ENCODE measurements at places on chromosomes 11 and 22. TPM values are rescaled to one million over a fixed set of nuclear protein-coding genes. Genes with fewer than 3 reads are reported as not detected.
A peak's percentile ranks its signal among the peaks of the same experiment; 100 is the strongest.

DNA sequence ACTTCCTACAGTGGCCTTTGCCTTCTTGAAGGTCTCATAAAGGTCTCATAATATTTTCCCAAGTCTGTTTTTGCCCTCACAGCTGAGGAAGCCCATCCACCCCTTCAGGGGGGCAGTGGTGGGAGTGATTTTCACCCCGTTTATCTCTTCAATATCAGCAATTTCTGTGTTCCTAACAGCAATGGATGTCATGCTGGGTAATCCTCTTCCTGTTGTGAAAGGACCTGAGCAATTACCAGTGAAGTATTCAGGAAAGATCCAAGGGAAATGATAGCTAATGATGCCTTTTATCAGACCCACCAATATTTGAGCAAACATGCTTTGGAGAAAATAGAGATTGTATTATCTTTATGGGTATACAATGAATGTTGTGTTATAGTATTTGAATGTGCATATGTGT is 226.9 kb downstream of the INSC start:
- no peak overlapping the region for H3K4me3 ChIP-seq
- no peaks in the 10 kb centered on the region for H3K36me3 ChIP-seq
- H3K4me1 ChIP-seq, result no peaks in the 10 kb centered on the region
- no peak overlapping the region for H3K27ac ChIP-seq
- no peaks in the 10 kb centered on the region for H3K27me3 ChIP-seq
- DNase-seq, result no peak

GRCh38 chr11:2272228-2272945 is 2.0 kb upstream of the ASCL2 start:
- DNase-seq, result no peak
- no peak overlapping the region for H3K27ac ChIP-seq
- no peaks in the 10 kb centered on the region for H3K36me3 ChIP-seq
- no peak overlapping the region for H3K4me3 ChIP-seq
- H3K27me3 ChIP-seq, result no peaks in the 10 kb centered on the region

- H3K4me3 ChIP-seq, result no peak overlapping the region
- H3K36me3 ChIP-seq, result no peaks in the 10 kb centered on the region
- no peak for DNase-seq
- H3K4me1 ChIP-seq, result no peaks in the 10 kb centered on the region
- H3K27ac ChIP-seq, result no peak overlapping the region
Observed at GRCh38 chr11:64665411-64665821, 57.6 kb downstream of the NRXN2 start.

- DNase-seq, result no peak
- H3K36me3 ChIP-seq, result peaks cover 20% of the 10 kb centered on the region
- no peaks in the 10 kb centered on the region for H3K27me3 ChIP-seq
- H3K4me1 ChIP-seq, result peaks cover 10% of the 10 kb centered on the region
Observed at GRCh38 chr22:24407884-24408283, 19.5 kb upstream of the ADORA2A start.

GRCh38 chr22:30226192-30226832 is 20.2 kb downstream of the LIF start:
- no peak overlapping the region for H3K27ac ChIP-seq
- DNase-seq, result no peak
- H3K36me3 ChIP-seq, result no peaks in the 10 kb centered on the region
- H3K4me3 ChIP-seq, result no peak overlapping the region

DNA sequence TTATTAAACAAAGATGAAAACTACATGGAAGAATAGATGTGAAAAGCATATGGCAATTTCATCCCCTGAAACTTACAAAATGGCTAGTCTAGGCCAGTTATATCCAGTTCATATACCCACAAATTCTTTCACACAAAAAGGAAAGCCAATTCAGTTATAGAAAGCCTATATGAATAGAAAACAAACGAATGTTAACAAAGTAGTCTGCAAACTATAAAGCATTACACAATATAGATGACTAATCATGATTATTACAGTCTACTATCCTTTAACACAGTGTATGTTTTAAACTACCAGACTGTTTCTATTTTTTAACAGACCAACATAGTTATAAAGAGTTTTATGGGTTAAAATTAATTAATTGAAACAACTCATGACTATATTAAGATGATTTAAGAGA is 12.1 kb downstream of the DCUN1D5 start:
- H3K4me3 ChIP-seq, result no peak overlapping the region
- H3K27me3 ChIP-seq, result no peaks in the 10 kb centered on the region
- H3K4me1 ChIP-seq, result no peaks in the 10 kb centered on the region
- no peak for DNase-seq

DNA sequence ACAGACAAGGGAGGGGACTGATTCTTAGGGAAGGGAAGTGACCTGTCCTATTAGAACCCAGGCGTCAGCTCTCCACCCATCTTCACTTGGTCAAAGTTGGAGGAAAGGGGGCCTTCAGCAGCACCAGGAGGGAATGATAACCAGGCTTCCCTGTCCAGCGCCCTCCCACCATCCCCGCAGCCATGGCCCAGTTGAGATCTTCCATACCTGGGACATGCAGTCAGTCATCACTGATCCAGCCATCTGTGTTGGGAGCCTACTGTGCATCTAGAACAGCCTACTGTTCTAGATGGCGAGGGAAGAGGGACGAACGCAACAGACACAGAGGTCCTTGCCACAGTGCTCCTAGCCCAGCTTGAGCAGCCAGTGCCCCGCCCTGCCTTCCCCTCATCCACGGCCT is 40.6 kb downstream of the PDGFB start:
- H3K27ac ChIP-seq, result no peak overlapping the region
- H3K27me3 ChIP-seq, result no peaks in the 10 kb centered on the region
- no peaks in the 10 kb centered on the region for H3K36me3 ChIP-seq
- no peak overlapping the region for H3K4me3 ChIP-seq

- H3K27me3 ChIP-seq, result no peaks in the 10 kb centered on the region
- peak overlapping the region; percentile 74 for H3K4me3 ChIP-seq
- H3K27ac ChIP-seq, result peak overlapping the region; percentile 60
- H3K36me3 ChIP-seq, result no peaks in the 10 kb centered on the region
Observed at GRCh38 chr11:110349138-110349996, 53.0 kb upstream of the RDX start.

- H3K4me3 ChIP-seq, result no peak overlapping the region
- no peak for DNase-seq
- no peaks in the 10 kb centered on the region for H3K36me3 ChIP-seq
- H3K27ac ChIP-seq, result no peak overlapping the region
Observed at GRCh38 chr22:47382164-47382890, 619.9 kb downstream of the TBC1D22A start.

DNA sequence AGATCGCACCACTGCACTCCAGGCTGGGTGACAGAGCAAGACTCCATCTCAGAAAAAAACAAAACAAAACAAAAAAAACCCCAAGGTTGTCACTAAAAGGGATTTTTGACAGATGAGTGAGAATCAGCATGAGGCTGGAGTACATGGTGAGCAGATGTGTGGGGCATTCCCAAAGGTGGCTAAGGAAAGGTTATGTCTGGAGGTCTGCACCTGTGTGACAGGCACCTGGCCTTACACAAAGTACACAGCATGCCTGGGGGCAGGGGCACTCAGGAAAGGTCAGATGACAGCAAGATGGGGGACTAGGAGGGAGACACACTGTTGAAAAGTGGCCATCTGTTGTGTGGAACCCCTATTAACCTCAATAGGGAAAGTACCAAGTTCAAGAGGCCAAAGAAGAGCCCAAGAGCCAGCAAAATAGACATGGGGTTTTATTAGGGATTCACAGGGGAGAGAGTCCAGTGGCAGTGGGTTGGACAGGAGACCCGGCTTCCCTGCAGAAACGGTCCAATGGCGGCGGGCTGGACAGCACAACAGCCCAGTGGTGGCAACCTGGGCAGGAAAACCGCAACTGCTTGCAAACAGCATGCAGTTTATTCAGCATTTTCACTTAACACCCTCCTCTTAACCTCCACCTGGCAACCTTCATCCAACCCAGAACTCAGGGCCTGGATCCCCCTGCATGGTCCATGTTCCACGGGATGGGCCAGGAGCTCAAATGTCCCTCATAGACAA is 101.1 kb downstream of the MICAL2 start:
- no peaks in the 10 kb centered on the region for H3K27me3 ChIP-seq
- H3K36me3 ChIP-seq, result peaks cover 85% of the 10 kb centered on the region
- no peak for DNase-seq
- no peaks in the 10 kb centered on the region for H3K4me1 ChIP-seq
- no peak overlapping the region for H3K4me3 ChIP-seq

DNA sequence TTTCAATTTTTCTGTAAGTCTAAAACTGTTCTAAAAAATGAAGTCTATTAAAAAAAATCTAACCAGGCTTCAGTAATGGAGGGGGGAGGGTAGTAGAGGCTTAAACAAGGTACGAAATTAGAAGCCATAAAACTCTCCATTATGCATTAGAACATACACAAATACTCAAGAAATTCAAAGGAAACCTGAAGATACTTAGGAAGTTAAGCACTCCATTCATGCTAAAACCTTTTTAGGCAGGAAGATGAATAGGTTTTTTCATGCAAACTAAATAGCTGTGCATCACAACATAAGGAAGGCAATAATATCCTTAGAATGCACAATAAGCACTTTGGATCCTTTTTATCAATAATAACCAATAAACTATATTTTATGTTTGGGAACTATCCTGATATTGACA is 2.4 kb downstream of the RAB6A start:
- no peaks in the 10 kb centered on the region for H3K36me3 ChIP-seq
- no peak overlapping the region for H3K27ac ChIP-seq
- no peaks in the 10 kb centered on the region for H3K27me3 ChIP-seq
- peak overlapping the region; percentile 89 for H3K4me3 ChIP-seq
- H3K4me1 ChIP-seq, result peaks cover 30% of the 10 kb centered on the region

GRCh38 chr11:60241786-60242185 is 1.2 kb downstream of the MS4A4E start:
- no peaks in the 10 kb centered on the region for H3K36me3 ChIP-seq
- DNase-seq, result no peak
- no peaks in the 10 kb centered on the region for H3K4me1 ChIP-seq
- H3K27me3 ChIP-seq, result peaks cover 2% of the 10 kb centered on the region

DNA sequence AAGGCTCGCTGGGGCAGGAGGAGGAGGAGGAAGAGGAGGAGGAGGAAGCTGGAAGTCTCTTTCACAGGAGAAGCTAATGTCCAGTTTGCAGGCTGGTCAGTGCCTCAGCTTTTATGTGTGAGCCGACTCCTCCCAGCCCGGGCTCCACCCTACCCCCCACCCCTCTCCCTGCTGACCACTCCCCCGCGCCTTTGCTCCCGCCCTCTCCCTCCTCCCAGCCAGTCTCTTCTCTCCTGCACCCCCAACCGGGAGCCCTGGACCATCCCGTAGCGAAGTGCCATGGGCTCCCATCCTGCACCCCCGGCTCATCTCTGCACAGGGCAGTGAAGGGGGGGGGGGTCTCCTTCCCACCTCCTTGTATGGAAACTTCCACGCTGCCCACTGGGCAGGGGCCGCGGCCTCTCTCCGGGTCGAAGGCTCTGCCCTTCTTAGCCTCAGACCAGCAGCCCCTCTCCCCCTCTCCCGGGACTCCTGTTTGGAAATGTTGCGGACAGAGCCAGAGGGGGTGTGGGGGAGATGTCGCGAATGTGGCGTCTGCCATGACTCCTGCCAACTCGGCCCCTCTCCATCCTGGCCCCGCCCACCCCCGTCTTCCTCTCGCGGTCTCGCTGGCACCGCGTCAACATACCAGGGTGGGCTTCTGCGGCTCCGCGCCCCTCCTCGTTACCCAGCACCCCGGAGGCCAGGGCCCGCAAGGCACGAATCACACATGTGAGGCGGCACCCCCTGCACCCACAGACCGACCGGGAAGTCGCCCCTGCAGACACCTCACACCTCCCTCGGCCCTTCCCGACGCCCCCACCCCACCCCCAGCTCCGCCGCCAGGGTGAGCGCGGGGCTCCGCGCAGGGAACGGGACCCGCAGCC is 1.8 kb downstream of the IGF2 start:
- no peak overlapping the region for H3K4me3 ChIP-seq
- peaks cover 2% of the 10 kb centered on the region for H3K27me3 ChIP-seq
- peaks cover 15% of the 10 kb centered on the region for H3K4me1 ChIP-seq
- H3K27ac ChIP-seq, result no peak overlapping the region
- no peak for DNase-seq

- H3K4me1 ChIP-seq, result no peaks in the 10 kb centered on the region
- no peaks in the 10 kb centered on the region for H3K27me3 ChIP-seq
- no peak for DNase-seq
Observed at GRCh38 chr11:90601261-90601660, 378.4 kb upstream of the CHORDC1 start.

DNA sequence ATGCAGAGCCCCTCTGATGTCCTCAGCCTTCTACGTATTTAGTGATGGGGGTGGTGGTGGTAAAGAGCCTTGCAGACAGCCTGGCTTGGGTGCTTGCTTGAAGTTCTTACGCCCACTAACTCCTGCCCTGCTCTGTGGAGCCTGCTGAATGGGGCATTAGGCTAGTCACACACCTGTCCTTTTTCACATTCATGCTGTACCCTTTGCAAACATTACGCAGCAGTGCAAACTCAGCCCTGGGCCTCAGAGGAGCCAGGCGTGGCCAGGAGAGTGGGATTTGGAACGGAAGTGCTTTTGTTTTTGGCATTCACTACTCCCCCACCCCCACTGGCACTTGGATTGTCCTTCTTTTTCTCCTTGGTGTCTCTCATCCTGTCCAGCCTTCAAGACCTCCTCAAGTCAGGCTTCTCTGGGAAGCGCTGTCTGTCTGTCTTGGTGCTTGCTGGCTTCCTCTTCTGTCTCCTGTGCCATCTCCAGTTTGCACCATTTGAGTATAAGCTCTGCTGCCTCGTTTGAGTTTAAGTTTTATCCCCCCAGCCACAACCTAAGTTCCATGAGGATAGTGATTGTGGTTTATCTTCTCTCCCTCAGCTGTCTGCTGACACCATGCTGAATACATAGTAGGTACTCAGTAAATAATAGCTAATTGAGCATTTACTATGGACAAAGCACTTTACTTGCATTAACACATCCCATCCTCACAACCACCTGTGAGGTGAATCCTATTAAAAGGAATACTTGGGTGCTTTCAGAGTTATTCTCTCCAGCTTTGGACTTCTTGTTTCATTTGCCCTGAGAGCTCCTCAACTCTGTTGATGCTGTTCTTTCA is 26.7 kb downstream of the ZBTB16 start:
- no peak overlapping the region for H3K27ac ChIP-seq
- no peak for DNase-seq
- H3K36me3 ChIP-seq, result no peaks in the 10 kb centered on the region

DNA sequence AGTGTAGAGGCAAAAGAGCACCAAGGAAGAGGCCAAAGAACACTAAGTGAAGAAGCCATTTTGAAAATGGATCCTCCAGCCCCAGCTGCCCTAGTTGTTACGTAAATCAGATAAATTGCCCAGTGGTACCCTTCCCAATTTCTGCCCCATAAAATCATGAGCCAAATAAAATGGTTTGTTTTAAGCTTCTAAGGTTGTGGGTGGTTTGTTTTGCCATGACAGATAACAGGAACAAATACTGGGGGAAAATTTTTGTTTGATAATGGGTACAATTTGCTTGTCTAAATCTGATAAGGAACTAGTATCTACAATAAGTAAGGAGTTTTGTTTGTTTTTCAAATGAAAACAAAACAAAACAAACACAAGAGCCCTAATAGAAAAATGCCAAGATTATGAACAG is 30.6 kb upstream of the HSD17B12 start:
- no peak for DNase-seq
- H3K27ac ChIP-seq, result no peak overlapping the region
- H3K4me1 ChIP-seq, result peaks cover 2% of the 10 kb centered on the region

SCGB1A1 gene
- not detected for total RNA-seq

INS gene
- not detected for total RNA-seq

BACE1 gene
- total RNA-seq, result 6.9 TPM

TCF20 gene
- 101 TPM for total RNA-seq

PLEKHB1 gene
- total RNA-seq, result 21.3 TPM

IL10RA gene
- total RNA-seq, result 661 TPM

SLC22A25 gene
- total RNA-seq, result not detected

ST14 gene
- not detected for total RNA-seq

KRTAP5-8 gene
- 0.35 TPM for total RNA-seq

TPCN2 gene
- 20.5 TPM for total RNA-seq

SEPTIN3 gene
- total RNA-seq, result 0.67 TPM
